ENCODE measurements at places on chromosomes 5 and 9.

DNA sequence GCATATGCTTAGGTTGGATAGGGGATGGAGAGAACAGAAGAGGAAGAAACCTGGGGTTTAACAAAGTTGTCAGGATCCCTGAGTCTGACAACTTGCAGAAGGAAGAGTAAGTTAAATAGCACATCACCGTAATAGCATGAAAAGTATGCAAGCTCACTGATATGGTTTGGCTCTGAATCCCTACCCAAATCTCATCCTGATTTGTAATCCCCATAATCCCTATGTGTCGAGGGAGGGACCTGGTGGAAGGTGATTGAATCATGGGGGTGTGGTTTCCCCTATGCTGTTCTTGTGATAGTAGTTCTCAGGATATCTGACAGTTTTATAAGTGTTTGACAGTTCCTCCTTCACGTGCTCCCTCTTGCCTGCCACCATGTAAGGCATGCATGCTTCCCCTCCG lies 193.3 kb downstream of the PSAT1 start:
- no peak for DNase-seq

DNA sequence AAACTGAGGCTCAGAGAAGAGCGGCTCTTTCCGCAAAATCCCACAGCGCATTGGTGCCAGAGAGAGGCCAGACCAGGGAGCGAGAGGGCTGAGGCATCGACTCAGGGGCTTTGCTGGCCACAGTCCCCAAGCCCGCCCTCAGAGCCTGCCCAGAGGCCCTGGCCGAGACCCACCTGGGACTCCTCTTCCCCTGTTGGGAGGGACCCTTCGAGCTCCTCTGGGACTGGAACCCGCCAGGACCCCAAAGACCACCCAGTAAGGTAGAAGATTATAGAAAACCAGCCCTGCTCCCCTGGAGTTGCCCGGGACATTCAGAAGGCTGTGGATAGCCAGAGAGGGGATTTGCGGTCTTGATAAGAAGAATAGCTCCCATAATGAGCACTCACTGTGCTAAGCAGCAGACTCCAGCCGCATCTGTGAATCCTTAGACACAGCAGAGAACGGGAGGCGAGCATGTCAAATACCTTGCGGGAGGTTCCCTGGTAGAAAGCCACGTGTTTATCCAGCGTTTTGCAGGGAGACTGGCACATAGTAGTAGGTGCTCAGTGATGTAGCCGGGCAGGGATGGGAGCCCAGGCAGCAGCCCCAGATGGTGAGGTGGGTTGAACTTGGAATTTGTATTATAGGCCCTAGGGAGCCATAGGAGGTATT lies 651 bp upstream of the AK1 start:
- no peak for DNase-seq

- peak; percentile 40 for DNase-seq
Observed at GRCh38 chr5:142296914-142297417, 27.9 kb downstream of the SPRY4 start.

GRCh38 chr5:79759436-79759835 lies 69.8 kb downstream of the CMYA5 start:
- no peak for DNase-seq

DNA sequence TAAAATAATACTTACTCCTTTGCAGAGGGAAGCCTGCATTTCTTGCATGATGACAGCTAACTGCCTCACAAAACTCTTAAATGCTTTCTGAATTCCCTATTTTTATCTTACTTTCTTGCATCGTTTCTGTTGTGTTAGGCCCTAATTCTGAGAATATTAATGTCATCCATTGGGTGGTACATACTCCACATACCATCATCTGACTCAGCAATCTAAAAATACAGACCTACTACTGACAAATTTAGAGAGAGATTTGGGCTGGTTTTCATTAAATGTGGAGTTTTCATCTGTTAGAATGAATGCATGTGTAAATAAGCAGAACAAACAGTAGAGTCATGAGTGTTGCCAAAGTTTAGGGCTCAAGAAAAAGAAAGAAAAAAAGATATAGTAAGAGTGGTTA lies 26.5 kb upstream of the KCNN2 start:
- no peak for DNase-seq

- no peak for DNase-seq
Observed at GRCh38 chr5:74441616-74442015, 198.9 kb downstream of the ENC1 start.

- no peak for DNase-seq
Observed at GRCh38 chr5:1374679-1375055, 29.8 kb upstream of the CLPTM1L start.

DNA sequence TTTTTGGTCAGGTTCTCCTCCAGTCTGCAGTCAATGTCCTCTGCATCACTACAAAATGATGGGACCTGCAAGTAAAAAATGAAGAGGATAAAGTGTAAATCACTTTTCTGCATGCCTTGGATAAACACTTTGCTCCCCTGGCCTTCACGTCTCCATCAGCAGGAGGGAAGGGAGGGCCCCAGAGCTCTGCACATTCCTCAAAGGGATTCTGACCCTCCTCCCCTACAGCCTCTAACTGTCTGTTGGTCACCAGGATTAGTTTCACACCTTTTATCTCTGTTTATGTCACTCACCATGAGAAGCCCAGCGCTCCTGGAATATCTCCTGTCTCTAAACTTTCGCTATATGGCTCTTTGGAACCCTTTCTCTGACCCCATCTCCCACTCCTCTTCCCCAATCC lies 103.3 kb downstream of the SVEP1 start:
- DNase-seq, result no peak

DNA sequence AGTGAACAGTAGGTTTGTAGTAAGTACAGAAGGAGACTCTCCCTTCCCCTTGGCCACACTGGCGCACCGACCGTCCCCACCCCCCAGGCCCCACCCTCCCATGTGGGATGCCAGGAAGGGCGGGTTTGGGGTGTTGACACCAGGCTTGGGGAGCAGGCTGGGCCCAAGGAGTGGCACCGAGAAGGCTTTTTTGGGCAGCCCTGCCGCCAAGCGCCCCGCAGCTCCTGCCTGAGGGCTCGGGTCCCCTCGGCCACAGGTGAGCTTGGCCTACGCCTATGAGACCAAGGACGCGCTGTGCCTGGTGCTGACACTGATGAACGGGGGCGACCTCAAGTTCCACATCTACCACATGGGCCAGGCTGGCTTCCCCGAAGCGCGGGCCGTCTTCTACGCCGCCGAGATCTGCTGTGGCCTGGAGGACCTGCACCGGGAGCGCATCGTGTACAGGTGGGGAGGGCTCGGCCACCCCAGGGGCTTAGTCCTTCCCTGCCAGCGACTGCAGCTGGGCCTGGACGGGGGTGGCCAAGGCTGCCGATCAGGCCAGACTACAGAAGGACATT lies 7.3 kb downstream of the GRK6 start:
- DNase-seq, result no peak

GRCh38 chr9:33881635-33882034 lies 64.7 kb downstream of the UBE2R2 start:
- DNase-seq, result no peak

- no peak for DNase-seq
Observed at GRCh38 chr9:99833735-99834134, 12.1 kb downstream of the NR4A3 start.

DNA sequence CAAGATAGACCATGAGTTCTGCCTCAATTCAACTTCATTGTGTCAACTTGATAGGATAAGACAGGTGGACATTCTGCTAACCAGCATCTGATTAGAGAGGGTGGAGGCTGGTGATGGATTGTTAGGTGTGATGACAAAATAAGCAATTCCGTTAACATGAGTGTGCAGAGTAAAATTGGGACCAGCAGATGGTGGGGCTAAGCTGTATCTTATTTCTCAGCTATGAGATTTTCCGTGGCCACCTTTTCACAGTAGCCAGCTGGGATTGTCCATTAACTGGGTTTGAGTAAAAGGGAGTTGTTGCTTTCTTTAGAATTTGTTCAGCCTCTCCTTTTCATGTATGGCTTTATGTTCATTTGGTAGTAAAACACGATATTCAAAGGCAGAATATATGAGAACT lies 28.8 kb upstream of the TAL2 start:
- DNase-seq, result no peak

- DNase-seq, result no peak
Observed at GRCh38 chr9:4356306-4356705, 56.4 kb upstream of the GLIS3 start.

DNA sequence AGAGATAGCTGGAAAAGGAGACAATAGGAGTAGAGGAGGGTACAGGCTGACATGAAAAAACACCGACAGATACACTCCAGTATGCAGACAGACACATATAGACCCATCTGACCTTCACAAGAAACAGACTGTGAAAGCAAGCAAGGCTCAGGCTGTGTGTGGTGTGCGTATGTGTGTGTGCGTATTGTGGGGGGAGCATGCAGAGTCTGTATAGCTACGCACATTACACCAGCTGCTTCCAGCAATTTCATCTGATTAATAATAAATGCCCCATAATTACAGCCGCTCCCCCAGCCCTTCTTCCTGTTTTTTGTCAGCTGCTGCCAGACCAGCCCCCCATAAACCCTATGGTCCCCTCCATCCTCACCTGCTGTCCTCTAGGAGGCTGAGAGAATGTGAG lies 6.7 kb downstream of the CNTFR start:
- no peak for DNase-seq

GRCh38 chr9:100473276-100474081 lies 530 bp downstream of the TMEFF1 start:
- peak; percentile 24 for DNase-seq

- no peak for DNase-seq
Observed at GRCh38 chr5:58582019-58582802, 664 bp upstream of the RAB3C start.

DNA sequence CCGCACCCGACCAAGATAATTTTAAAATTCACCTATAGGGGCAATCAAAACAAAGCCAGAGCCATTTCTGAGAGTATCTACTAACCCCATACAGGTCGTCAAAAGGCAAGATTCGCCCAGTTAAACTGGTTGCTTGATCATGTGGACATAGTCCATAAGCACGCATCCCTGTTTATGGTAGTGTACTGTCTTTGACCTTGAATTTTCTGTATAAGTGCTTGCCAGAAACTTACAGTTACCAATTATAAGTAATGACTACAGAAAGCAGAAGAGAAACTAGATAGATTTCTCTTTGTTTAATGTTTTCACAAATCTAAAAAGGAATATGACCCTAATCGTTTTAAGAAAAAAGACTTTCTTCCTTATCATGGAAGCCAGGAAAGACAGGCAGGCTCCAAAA lies 25.6 kb downstream of the SLC31A1 start:
- no peak for DNase-seq

DNA sequence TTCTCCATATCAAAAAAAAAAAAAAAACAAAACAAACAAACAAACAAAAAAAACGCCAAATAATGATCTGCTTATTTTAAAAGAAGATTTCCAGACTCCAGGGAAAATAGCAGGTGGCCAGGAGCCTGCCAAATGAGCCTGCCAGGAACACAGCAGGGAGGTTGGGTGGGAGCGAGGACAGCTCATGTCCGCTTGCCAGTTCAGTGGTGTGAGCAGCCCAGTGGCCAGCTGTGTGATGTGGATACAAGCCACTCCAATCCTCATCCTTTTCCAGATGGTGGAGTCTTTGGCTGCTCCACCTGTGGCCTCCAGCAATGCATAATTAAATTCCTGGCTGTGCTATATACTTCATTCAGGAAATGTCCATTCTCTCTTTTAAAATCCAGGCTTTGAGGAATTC lies 1025.1 kb upstream of the C9orf72 start:
- no peak for DNase-seq

GRCh38 chr5:17163221-17163620 lies 54.2 kb upstream of the BASP1 start:
- no peak for DNase-seq

DNA sequence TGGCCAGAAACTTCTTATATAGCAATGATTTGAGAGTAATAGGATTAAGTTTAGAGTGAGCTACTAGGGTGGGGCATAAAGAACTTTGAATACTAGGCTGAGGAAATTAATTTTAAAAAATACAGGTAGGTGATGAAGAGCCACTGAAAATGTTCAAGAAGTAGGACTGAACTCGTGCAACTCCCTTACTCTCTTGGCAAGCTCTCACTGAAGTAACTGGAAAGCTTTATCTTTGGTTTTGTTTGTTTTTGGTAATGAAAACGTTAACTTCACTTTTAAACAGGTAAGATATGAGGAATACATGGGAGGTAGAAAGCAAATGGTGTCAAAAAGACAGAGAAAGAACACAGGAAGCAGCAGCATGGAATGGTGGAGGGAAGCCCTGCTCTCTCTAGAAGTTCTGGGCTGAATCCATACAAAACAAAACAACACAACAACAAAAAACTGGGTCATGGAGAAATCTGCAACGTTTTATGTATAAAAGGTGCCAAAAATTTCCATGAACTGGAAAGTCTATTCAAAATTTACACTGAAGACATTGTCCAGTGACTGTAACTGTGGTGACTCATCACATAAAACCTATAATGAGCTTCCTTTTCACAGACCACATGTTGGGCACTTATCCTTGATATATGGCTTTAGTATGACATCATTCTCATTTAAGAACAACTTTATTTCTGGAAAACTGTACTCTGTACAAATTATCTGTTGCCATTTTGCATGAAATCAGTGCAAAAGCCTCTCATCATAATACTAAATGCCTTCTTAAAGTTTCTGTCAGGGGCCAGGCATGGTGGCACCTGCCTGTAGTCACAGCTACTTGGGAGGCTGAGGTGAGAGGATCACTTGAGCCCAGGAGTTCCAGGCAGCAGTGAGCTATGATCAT lies 91.2 kb upstream of the CHD1 start:
- DNase-seq, result no peak

DNA sequence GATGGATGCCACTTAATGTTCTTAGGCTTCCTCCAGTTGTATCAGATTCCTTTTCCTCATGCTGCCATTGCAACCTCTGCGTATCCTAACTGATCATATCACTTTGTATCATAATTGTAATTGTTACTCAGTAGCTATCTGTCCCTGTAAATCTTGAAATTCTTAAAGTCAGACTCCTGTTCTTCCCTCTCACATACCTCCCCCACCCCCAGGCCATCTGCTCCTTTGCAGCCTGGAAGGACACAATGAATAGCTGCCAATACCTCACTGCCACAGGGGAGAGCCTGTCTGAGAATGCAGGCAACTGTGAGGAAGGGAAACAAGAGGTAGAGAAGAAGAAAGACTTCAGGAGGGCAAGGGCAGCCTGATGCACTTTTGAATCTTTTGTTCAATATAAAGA lies 228.5 kb downstream of the ENC1 start:
- DNase-seq, result no peak

GRCh38 chr9:96856363-96857286 lies 2.3 kb upstream of the ZNF782 start:
- peak; percentile 49 for DNase-seq

GRCh38 chr9:34503406-34503805 lies 19.4 kb downstream of the ENHO start:
- no peak for DNase-seq

DNA sequence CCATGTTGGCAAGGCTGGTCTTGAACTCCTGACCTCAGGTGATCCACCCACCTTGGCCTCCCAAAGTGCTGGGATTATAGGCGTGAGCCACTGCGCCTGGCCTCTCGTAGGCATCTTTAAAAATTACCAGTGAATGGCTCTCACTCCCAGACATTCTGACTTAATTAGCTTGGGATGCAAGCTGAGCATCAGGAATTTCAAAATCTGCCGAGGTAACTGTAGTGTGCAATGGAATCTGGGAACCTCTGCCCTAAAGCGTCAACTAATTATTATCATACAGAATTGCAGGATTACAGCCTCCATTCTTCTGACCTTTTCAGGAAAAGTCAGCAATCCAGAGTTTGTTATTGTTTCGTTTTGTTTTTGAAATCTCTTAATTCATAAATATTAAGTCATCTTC lies 213.4 kb upstream of the DMAC1 start:
- no peak for DNase-seq

- DNase-seq, result no peak
Observed at GRCh38 chr9:68738358-68738757, 33.3 kb downstream of the PIP5K1B start.

- no peak for DNase-seq
Observed at GRCh38 chr5:148957591-148958202, 105.2 kb downstream of the SH3TC2 start.

GRCh38 chr5:37197340-37198050 lies 51.7 kb downstream of the CPLANE1 start:
- DNase-seq, result no peak

Measured in left cardiac atrium (tissue), 4 donors.